ENCODE measurements at places on chromosomes 6 and 20.

DNA sequence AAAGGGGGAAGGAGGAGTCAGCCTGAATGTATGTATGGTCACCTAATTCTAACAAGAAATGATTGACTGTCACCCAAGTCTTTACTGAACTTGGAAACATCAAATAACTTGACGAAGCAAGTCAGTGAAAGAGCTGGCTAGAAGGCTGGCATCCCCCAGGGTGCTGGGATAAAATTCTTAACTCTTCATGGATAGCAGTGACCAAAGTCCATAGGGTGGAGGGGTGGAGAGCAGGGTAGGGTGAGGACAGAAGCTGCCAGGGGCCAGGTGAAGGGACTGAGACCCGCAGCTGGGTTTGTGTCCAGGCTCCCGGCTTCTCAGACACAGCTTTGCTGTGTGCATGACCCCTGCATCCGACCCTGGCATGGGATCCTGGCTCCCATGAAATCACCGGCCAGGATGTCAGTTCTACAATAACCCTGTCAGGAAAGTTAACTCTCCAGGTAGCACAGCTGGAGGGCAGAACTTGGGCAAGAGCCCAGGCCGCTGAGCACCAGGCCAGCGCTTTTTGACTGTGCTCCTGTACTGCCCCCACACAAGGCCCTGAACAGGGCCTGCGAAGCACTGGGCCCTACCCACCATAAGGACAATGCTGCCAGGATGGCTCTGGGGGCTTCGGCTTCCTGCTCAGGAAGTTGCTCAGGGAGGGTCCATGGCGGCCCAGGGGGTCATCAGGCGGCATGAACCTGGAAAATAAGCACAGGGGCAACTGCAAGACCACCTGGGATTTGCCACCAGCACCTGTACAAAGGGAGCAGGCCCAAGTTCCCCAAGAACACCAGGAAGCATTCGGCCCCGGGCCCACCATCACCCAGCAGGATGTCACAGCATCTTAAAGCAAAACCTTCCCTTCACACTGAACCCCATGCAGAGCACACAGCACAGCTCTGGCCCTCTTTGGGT is 32.5 kb downstream of the ZC3H12D start:
- DNase-seq, result no peak

DNA sequence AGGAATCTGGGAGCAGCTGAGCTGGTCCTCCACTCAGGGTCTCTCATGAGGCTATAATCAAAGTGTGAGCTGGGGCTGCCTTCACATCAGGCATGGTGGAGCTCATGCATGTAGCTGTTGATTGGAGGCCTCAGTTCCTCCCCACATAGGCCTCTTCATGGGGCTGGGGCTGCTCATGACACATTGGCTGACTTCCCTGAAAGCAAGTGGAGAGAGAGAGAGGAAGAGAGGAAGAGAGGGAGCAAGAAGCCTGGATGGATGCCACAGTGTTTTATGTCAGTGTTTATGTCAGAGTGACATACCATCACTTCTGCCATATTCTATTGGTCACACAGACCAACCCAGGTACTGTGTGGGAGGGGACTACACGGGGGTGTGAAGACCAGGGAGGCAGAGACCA is 43.8 kb downstream of the EYA2 start:
- no peak for DNase-seq

DNA sequence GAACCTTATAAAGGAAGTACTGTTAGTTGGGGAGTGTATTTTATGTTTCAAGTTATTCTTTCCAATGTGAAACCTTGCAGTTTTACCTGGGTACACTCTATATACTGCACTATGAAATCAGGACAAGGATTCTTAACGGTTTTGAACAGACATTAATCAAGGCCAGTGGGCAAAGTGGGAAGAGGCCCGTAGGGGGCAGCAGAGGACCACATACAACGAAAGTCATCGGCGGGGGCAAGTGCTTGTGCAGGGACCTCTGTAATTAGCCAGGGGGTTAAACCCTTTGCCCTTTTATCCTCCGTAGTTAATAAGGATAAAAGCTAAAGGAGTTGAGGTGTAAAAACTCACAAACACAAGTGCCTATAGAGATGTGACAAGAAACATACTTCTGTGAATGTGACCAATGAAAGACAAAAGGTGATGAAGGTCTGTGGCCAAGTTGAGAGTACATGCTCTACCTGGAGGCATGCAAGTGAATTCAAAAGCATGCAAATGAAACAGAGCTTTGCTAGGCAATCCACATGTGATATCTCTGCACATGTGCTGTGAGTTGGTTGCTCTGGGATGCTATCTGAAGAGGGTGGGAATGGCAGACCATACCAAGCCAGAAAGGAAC is 392.7 kb upstream of the MAN1A1 start:
- DNase-seq, result peak; percentile 28

DNA sequence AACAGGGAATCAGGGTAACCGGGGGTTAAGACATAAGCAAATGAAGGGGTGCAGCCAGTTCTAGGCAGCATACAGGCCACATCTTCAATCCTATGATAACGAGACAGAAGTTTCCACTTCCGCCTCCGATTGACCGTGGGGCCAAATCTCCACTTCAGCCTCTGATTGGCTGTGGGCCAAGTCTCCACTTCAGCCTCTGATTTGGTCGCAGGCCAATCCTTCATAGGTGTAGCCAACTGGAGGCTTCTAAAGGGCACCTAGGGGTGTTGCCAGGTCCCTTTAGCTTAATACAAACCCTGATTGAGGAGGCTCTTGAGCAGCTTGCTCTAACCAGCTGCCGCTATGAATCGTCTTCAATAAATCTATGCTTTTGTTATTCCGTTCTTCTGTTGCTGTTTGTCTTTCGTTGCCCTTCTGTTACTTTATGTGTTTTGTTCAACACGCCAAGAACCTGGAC is 2.1 kb upstream of the ERGIC3 start:
- DNase-seq, result peak; percentile 98

DNA sequence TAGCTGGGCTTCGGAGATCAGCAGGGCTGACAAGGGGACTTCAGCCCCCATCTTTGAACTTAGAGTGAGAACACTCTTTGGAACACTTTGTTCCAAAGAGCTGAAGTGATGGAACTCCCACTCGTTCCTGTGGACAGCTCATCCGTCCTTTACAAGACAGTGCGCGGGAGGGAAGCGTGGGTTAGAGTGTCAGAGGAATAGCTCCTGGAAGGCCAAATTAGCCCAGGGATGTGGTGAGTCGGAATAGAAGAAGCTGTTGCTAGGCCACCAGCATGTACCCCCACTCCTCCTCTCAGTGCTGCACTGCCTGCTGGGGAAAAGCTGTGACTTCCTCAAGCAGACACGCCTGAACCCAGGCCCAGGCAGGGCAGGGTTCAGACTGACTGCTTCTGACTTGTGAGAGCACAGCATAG is 1.7 kb downstream of the SDCBP2 start:
- no peak for DNase-seq

DNA sequence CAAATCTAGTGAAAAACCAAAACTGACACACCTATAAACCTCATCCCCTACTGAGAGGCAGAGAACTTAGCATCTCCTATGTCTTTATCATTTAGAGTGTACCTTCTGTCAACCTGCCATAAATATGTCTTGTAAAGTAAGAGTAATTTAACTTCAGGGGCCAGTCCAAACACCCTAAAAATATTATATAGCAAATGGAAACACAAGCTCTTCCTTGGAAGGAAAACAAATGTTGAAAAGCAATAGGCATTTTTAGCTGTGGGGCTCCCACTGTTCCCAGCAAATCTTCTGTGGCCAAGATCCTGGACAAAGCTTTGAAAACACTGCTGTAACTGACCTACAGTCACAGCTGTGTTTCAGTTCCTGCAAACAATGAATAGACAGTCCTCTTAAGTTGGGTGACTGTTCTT is 140.0 kb upstream of the RNF217 start:
- DNase-seq, result peak; percentile 5

DNA sequence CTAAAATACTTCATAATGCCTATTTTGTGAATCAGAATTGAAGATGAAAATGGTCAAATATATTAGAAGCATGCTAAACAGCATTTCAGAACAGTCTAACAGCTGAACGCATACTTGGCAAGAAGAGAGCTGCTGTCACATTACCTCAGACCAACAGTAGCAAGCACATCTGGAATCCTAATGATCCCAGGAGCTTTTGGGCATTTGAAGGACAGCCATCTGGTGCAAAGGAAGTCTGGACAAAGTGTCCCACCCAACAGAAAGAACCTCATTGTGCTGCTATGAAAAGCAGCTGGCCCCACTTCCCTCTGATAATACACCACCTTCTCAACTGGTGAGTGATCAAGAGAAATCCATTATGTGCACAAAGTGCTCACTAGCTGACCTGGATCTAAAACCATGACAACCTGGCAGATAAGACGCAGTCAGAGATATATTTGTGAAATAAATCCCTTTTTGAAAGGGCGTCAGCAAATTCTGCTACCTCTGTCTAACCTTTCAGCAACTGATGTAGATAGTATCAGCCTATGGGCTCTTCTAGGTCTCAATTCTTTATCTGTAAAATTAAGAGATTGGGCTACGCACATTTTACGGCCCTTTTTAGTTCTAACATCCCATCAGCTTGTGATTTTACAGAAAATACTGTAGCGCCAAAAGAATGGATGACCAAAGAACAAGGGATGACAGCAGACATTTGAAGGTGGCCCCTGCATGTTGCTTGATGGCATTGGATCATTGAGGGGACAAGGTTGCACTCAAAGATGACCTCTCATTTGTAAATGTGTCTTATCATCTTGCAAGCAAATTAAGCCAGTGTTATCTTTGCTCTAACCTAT is 78.7 kb downstream of the SGK1 start:
- no peak for DNase-seq

- peak; percentile 65 for DNase-seq
Measured at GRCh38 chr6:151014404-151015100, 149.1 kb downstream of the MTHFD1L start.

DNA sequence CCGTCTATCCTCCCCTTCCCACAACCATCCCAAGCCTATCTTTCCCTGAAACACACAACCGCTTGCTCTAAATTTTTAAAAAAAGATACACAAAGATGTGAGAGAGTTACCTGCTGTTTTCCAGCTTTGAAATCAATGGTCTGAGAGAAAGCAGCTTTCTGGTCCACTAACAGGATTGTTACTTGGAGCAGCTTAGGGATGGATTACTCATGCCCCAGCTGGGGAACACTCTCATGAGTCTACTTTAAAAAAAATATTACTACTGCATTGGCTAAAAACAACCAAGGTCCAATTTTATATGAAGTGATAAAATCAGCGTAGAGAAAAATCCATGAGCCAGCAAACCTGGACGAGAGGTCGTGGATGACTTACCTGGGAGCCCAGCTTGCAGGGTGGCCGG is 29.6 kb upstream of the FOXC1 start:
- DNase-seq, result no peak

DNA sequence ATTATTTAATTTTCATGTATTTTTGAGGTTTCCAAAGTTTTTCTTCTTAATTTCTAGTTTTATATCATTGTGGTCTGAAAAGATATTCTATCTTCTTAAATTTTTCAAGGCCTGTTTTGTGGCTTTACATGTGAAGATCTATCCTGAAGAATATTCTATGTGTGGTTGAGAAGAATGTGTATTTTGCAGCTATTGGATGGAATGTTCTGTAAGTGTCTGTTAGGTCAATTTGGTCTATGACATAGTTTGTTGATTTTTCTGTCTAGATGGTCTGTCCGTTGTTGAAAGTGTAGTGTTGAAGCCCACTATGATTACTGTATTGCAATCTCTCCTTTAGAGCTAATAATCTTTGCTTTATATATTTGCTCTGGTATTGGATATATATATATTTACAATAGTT is 125.7 kb downstream of the CRYBG1 start:
- no peak for DNase-seq

DNA sequence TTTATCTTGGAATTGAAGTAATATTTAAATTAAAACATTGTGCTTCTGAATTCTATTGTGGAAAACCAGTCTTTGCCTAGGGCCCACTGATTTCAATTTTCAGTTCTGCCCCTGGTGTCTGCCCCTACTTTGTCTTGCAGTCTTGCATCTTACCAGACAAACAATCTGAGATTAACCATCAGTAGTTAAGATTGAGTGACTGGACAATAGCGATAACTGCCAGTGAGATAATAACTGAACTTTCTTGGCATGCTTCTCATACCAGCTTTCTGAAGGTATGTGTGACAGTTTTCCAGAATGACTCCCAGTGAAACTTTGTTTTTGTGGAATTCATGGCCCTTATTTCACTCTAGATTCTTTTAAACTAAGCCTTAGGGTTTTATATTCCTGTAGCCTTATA is 53.5 kb downstream of the KCNQ5 start:
- DNase-seq, result no peak

DNA sequence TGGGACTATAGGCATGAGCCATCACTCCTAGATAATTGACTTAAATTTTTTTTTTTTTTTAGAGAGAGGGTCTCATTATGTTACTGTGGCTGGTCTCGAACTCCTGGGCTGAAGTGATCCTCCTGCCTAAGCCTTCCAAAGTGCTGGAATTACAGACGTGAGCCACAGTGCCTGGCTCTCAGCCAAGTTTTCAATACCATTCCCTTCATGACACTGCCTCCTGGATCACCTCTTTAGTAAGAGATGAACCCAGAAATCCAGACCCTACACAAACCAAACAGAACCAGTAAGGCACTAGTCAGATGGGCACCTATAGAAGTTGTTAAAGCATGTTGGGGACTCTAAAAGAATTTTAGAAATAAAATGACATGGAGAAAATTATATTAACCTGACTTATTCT is 18.3 kb upstream of the RIMS4 start:
- DNase-seq, result no peak

DNA sequence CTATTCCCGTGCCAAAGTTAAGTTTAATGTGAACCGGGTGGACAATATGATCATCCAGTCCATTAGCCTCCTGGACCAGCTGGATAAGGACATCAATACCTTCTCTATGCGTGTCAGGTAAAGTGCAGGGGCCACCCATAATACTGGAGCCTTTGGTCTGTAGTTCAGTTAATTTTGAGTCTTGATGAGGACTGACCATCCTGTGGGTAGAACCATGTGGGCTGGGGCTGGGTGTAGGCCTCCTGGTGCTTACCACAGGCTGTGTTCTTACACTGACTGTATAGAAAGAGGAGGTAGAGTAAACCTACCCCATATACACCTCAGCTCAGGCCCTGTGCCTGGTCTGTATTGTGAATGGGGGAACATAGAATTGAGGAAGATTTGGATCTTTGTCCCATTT is 2.4 kb downstream of the NOP56 start:
- DNase-seq, result no peak

GRCh38 chr6:111990214-111990613 is 63.7 kb upstream of the CCN6 start:
- no peak for DNase-seq

DNA sequence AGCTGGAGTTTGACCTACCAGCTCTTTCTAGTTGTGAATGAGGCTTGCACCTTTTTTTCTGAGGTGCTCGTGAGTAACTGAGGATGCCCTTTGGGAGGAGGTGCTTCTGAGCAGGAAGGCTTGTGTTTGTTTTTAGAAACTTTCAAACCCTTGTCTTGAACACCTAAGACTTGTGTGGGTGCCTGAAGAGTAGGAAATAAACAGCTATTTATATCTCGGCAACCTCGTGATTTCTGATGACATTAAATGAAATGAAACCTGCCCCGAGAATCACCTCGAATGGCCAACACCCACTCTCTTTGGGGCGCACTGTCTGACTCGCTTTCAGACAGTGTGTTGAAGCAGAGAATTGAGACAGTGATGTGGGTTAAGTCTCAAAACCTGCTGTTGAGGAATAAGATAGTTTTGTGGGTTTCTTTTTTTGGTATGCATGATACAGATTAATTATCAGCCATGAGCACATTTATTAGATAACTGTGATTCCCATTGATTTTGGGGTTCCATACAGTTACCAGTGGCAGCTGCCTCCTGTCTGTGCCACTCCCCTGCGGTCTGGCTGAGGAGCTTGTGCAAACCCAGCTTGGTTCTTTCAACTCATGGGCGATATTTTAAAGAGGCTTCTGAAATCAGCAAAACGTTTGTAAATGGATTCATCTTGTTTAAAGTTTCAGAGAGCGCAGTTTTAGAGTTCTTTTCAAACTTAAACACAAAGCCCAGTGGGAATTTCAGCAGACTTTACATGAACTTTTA is 8.4 kb downstream of the IRF4 start:
- no peak for DNase-seq
